ENCODE measurements at places on chromosomes 13 and 19.

DNA sequence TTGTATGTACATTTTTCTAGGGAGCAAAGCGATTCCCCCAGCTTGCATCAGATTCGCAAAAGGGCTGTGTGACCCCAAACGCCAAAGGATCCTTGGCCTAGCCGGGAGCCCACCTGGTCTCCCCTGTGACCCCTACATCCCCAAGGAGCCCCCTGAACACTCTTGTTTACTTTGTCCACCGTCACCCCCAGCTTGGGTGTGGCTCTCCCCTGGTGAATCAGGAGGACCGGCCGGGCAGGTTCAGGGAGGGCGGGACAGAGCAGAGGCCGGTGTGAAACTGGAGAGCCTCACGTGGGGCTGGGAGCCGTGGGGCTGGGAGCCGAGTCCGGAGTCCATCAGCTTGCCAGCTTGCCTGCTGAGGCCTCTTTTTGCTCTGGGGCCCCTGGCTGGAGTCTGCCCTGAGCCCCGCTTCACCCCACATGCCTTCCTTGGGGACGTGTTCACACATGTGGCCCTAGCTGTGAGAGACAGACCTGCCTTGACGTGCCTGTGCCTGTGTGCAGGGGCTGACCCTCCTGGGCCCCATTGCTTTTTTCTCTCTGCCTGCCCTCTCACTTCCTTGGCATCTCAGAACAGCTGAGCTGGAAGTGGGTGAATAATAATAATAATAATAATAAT, 2.0 kb downstream of the ITPKC start:
- peak; percentile 22 for DNase-seq

- DNase-seq, result no peak
Observed at GRCh38 chr19:41195675-41196497, 2.9 kb downstream of the CYP2S1 start.

- DNase-seq, result no peak
Observed at GRCh38 chr13:76489274-76489673, 396.9 kb downstream of the KCTD12 start.

DNA sequence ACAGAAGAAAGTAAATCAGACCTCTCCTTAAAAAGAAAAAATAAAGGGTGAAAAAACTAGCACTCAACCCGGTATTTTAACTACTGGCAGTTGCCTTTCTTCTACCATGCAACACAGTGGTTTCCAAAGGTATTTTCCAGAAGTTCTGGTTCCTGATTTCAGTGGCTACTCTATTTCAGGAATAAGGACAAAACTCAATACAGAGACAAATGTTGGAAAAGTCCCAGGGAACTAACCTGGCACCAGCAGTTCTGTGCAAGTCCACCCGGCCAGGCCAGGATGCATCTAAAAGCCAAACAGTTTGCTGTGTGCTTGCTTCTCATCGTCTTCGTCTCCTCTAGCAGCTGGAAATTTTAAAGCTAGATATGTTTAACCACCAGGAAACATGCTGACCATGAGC, 52.5 kb downstream of the FOXO1 start:
- DNase-seq, result no peak

DNA sequence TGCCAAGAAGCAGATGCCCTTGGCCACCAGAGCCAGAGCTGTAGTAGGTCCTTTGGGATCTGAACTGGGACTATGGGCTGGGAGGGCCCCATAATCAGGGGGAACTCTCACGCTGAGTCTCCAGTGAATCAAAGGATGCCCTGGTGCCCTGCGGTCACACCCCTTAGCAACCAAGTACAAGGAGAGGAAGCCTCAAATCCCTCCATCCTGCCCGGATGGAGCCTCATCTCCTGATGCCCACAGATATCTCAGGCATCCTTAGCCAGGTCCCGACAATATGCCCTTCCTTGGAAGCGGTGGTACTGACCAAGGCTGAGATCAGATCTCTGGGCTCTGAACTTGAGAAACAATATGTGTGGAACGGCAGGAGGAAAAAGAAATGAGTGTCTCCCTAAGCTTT, 1.7 kb downstream of the PLEKHA4 start:
- DNase-seq, result no peak

DNA sequence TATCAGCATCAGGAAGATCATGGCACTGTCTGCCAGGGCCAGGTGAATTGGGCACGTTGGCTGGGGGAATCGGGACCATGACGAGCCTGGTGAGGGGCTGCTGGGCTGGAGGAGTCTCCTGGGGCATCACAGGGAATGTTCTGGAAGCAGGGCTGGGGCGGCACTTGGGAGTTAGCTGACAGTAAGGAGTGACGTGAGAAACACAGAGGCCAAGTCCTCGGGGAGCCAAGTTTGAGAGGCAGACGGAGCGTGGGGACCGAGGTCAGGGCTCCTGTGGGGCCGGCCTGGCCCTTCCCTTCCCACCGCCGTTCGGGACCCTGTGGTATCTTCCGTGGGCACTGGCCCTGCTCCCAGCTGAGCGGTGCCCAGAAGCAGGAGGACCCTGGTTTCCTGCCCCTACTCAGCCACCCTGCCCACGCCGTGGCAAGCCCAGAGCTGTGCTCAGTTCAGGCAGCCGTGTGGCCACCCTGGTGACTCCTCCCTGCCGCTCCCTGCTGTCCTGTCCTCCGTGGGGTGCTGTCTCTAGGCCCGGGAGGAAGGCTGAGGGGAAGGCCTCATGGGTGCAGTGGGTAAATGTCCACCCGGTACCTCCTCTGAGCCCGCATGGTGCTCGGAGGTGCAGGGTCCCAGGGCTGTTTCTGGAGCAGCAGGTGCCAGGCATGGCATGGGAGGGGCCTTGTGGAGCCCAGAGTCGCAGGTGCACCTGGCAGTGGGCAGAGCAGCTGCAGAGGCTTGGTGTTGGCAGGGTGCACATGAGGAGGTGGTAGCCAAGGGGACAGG, 25.2 kb downstream of the CRTC1 start:
- no peak for DNase-seq

GRCh38 chr19:11821474-11822109, 7.5 kb downstream of the ZNF440 start:
- no peak for DNase-seq

DNA sequence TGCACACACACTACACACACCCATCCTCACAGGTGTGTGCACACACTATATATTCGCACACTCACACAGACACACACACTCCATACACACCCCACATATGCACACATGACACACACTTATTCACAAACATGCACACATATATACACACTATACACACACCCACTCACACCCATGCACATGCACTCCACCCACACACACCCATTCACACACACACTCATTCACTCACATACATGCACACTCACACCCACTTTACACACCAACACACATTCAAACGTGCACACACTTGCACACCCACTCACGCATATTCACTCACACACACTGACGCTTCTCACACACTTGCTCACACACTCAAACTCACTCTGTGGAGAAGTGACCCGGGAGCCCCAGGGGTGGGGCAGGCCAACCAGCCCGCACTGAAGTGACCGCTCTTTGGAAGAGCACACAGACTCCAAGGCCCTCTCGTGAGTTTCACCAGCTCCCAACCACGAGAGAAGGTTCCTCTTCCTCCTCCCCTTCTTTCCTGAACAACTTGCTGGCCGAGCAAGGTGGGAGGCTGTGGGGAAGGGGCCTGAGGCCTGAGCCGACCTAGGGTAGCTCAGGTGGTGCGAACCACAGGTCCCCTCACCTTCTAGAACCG, 86.1 kb upstream of the TM9SF2 start:
- no peak for DNase-seq

GRCh38 chr19:35169221-35169995, 14.9 kb downstream of the FXYD5 start:
- no peak for DNase-seq

DNA sequence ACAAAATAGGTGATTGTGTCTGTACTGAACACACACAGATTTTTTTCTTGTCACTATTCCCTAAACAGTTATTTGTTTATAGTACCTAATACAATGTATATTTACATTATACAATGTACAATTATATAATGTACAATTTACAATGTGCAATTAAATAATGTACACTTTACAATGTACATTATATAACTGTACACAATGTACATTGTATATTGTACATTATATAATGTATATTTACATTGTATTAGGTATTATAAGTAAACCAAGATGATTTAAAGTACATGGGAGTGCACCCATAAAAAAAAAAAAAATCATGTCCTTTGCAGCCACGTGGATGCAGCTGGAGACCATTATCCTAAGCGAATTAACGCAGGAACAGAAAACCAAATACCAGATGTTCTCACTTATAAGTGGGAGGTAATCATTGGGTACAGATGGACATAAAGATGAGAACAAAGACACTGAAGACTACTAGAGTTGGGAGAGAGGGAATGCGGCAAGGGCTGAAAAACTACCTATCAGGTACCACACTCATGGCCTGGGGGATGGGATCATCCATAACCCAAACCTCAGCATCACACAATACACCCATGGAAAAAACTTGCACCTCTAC, 68.1 kb downstream of the ABCC4 start:
- DNase-seq, result no peak

GRCh38 chr13:98651744-98652143, 74.8 kb upstream of the STK24 start:
- no peak for DNase-seq

DNA sequence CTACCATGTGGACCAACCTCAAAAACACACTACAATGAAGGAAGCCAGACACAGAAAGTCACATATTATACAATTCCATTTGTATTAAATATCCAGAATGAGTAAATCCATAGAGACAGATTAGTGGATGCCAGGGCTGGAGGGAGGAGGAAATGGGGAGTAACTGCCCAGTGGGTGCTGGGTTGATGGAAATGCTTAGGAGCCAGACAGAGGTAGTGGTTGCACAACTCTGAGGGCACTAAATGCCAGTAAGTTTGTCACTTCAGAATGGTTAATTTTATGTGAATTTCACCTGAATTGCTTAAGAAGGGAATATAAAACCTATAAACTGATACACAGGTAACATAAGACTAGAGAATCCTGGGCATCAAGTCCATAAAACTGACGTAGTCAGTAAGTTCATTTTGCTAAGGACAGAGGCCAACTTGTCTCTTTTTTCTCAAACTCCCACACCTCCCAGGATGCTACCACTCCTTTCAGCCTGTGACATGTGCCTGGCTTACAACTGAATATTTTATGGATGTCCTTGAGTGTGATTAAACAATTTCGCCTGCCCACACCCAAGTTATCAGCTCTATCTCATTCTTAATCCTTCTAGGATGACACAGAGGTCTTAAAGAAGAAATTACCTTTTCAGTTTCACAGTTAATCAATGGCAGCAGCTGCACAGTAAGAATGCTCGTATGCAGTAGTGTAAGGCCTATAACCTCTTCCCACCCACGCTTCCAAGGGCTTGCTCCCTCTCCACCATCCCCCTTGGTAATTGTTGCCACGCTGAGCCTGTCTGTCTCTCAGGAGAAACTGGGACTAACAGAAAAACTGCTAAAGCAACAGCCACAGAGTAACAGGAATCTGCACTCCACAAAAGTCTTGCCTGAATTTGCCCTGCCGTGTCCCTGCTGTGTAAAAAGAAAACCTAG, 5.9 kb upstream of the MLNR start:
- DNase-seq, result no peak

GRCh38 chr13:113292021-113292862, 4.8 kb upstream of the LAMP1 start:
- DNase-seq, result peak; percentile 36

- no peak for DNase-seq
Observed at GRCh38 chr13:33817513-33817900, 442 bp upstream of the RFC3 start.

GRCh38 chr19:4597975-4598671, 38.6 kb upstream of the SEMA6B start:
- DNase-seq, result peak; percentile 61

DNA sequence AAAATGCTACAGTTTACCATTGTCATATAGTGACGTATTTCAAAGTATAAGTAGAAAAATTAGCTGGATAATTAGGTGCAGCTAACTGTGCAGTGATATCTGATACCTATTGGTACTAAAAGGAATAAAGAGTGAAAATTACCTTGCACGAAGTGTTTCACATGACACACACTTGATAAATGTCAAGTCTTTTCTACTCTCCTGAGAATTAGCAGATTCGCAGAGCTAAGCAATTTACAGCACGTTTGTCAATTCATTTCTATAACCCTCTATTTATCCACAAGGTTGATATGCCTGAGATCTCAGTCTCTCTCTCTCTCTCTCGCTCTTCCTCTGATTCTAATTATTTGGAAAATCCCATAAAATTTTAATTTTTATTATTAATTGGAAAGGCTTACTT, 1109.0 kb downstream of the EFNB2 start:
- no peak for DNase-seq

DNA sequence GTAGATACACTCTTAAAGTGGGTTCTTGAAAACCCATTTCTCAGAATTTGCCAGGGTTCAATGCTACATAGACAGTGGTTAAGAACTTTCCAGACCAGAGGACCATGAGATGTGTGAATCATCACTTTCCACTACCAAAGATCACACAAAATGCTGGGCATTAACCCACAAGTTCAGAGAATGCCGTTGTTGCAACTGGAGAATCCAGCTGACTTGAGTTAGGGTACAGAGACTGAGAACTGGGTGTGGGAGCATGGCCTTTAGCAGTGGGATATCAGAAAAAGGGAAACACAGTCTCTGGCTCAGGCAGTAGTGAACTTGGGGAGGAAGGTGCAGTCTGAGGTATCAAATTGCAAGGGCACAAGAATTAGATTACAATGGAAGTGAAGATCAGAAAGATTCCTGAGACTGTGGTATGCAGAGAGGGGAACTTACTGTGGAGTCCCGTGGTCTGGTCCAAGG, 51.5 kb upstream of the WDFY2 start:
- no peak for DNase-seq

DNA sequence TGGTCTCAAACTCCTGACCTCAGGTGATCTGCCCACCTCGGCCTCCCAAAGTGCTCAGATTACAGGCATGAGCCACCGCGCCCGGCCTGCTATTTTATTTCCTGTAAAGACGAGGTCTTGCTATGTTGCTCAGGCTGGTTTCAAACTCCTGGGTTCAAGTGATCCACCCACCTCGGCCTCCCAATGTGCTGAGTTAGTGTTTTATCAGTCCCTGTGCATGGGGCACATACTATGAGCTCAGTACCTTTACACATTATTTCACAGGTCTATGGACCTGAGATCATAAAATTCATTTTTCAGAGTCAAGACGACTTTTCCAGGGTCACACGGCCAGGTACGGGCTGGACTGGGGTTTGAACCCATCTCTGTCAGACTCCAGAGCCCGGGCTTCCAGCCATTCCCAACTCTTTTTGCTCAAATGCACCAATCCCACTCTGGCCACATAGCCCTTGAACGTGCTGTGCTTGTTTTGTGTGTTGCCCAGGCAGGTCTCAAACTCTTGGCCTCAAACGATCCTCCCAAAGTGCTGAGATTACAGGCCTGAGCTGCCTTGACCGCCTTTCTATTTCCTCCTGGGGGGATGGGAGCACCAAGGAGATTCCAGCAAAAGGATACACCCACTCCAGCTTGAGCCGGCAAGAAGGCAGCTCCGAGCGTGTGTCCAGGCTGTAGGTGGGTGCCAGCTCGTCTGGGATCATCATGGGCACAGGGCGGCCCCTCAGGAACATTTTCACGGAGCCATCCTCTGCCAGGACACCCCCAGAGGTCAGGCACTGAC, 1.1 kb downstream of the EML2 start:
- DNase-seq, result no peak

Measured in stimulated activated naive CD8-positive, alpha-beta T cell treated with anti-CD3 and anti-CD28 coated beads, Interleukin-15, Interleukin-2, amounts not matched to agents 100 U/mL and 50 U/mL, for 24 hours (primary cell).